Stimulated activated CD8-positive, alpha-beta memory T cell treated with anti-CD3 and anti-CD28 coated beads, Interleukin-7, amount 100 ng/mL, for 1 hour (primary cell): ENCODE measurements at places on chromosomes 1 and 21.
A peak's percentile ranks its signal among the peaks of the same experiment; 100 is the strongest.

DNA sequence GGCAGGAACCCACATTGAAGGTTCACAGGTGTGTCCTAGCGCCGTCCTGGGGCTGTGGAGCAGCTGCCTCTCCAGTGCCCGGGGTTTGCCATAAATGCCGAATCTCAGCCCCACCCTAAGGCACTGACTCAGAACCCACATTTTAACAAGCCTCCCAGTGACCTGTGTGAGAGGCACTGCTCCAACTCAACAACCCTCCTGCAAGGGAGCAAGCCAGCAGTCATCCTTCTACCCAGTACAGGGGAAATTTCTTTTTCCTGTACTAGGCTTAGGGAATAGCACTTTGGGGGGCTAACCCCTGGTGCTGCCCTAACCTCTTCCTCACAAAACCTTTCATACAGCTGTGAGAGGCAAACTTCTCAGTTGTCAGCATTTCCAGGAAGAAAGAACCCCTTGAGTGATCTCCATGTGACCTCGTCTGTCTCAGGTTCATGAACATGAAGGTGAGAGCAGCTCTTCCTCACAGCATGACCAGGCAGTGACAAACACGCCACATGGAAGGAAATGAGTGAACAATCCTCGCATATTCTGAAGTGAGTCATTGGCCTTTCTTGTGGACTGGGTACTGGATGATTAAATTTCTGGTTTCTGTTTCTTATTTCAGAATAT, 11.4 kb upstream of the BCAR3 start:
- DNase-seq: no peak

GRCh38 chr1:53519421-53519820, 60.2 kb downstream of the DMRTB1 start:
- no peak for DNase-seq

DNA sequence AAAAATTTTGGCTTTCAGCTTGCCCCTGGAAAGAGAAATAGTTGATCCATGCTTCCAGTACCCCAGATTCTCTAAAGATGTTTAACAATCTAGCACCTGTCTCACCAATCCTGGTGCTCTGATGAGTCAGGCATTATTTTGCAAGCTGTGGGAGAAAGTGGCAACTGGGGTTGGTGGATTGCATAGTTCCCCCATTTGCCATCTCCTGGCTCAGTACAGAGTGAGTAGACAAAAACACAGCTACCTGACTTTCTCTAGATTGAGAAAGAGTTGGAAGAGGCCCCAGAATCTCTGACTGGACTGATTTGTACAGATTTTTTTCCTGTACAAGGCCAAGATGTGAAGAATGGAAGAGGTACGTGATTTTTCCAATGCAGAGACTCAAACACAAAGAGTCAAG, 75.1 kb upstream of the NEGR1 start:
- no peak for DNase-seq

GRCh38 chr1:178491721-178492120, 5.0 kb downstream of the CLEC20A start:
- DNase-seq: no peak

GRCh38 chr1:95067062-95067461, 5.7 kb downstream of the ALG14 start:
- DNase-seq: no peak

DNA sequence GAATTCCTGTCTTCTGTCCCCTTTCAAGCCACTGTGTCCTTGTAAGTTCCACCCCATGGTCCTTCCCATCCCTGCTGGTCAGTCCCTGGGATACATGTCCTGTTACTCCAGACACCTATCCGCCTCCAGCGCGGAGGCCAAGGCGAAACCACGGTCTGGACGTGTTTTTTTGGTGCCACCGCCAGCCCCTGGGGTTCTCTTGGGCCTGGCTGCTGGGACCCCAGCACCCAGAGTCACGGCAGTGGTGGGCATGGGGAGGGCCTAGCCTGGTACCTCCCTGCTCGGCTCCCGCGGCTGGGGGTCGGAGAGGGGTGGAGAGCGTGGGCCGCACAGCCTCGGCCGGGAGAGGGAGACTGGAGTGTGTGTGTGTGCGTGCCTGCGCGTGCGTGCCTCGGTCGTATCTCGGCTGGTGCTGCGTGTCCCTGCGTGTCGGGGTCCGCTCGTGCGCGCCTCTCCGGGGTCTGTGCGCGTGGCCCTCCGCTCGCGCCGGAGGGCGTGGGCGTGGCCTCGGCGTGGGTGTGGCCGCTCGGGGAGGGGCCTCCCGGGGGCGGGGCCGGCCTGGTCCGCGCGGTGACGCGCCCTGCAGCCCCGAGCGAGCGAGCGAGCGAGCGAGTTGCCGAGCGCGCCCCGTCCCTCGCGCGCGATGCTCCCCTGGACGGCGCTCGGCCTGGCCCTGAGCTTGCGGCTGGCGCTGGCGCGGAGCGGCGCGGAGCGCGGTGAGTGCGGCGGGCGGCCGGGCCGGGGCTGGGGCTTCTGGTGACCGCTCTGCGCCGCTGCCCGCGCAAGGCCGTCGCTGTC, at the start of gene VWA1:
Gene VWA1 (plus strand): TSS at position 585 of the 798 bp plus-strand sequence. CDS start 59 bp downstream, at position 644.
- peak; percentile 41 for DNase-seq

DNA sequence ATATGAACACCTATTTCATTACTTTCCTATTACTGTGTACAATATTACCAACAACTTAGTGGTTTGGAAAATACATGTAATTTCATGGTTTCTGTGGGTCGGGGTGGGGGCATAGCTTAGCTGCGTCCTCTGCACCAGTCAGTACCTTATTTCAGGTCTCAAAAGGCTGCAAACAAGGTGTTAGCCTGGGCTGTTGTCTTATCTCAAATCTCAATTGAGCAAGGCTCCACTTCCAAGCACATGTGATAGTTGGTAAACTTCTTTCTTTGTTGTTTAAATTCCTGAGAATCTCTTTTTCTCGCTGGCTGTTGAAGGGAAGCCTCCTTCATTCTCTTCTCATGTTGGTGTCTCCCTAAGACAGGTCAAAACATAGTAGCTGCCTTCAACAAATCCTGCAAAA, 485.4 kb downstream of the AMY1C start:
- DNase-seq: no peak

DNA sequence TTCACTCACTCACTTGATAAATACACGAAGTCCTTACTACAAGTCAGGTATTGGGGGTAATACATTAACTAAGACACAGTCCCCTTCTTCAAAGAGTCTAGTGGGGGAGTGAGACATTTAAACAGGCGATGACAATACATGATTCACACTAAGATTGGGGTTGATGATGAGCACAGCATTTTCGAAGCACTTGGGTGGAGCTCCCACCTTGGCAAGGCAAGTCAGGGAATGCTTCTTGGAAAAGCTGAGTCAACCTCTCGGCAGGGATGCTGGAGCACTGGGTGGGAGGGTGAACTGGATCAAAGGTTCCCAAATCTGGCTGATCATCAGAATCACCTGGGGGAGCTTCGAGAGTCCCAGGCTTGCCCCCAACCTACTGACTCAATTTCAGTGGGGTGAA, 57.9 kb upstream of the ENAH start:
- no peak for DNase-seq

DNA sequence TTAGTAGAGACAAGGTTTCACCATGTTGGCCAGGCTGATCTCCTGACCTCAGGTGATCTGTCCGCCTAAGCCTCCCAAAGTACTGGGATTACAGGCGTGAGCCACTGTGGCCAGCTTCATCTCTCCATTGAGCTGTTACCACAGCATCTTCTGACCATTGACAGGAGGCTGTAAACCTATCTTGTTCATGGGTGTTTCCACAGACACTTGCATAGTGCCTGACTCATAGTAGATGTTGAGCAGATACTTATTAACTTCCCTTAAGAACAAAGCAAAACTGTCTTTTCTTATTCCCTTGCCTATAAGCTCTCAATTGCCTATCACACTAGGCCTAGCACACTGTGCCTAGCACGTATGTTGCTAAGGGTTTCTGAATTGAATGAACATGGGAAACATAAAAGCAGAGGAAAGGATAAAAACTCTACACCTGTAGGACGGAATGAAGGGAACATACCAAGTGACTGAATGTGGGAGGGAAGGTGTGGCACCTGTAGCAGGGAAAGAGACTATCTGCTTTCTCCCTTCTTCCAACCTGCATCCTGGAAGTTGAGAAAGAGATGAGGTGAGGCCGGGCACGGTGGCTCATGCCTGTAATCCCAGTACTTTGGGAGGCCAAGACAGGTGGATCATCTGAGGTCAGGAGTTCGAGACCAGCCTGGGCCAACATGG, 1.2 kb upstream of the C1orf54 start:
- no peak for DNase-seq

DNA sequence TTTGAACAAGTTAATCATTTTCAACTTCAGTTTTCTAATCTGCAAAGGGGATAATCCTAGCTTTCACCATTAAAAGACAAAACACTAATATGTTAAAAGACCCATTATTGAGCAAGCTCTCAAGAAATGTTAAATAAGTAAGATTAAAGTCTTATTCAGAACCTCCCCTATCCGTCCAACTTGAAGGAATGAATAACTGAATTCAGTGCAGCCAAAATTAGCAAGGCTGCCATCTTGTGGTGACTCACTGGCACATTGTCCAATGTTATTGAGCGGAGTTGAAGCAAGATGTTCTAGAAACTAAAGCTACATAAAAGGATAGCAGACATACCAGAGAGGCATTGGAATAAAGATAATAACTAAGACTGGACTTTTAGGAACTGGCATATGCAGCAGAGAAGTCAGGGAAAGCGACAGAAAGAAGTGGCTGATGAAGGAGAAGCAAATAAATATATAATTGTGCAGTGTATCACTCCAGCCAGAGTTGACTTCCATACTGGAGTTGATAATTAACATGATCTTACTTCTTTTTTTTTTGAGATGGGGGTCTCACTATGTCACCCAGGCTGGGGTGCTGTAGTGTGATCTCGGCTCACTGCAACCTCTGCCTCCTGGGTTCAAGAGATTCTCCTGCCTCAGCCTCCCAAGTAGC, 8.2 kb upstream of the CAP1 start:
- peak; percentile 18 for DNase-seq

DNA sequence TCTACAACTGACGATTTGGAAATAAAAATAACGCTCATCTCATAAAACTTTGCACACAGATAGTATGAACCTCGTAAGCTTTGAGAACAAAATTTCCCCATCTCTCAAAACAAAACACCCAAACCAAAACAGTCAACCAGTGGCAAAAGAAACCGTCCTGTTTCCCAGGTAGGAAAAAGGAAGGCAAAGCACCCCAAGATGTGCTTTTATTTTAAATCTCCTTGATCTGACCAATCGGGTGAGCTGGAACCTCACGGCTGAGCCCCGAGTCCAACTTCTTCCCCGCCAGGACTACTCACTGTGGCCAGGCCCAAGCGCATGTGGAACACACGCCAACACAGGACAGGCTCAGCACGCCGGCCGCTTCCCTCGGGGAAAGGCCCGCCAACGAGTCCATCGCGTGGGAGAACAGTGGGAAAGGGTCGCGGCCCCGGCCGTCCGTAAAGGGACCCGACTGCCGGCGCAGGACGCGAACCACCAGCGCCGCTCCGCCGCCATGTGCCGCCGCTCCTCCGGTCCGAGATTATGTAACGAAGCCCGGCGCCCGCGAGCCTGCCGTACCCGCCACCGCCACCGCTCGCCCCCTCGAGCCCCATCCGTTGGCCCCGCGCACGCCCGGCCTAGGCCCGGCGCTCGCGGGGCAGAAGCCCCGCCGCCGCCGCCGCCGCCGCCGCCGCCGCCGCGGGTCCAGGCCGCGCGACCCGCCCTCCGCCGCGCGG, 759 bp downstream of the AHCTF1 start:
- DNase-seq: peak; percentile 20
